SK-N-SH (cell line): ENCODE measurements at places on chromosomes 5 and 9. TPM values are rescaled to one million over a fixed set of nuclear protein-coding genes. Genes with fewer than 3 reads are reported as not detected.

The ELAVL2 gene
- 0.15 and 0.28 TPM in 2 replicates for polyA plus RNA-seq

The ACSL6 gene
- polyA plus RNA-seq = 0.29 and 0.46 TPM in 2 replicates

The OR1Q1 gene
- 0.10 and 0.29 TPM in 2 replicates for polyA plus RNA-seq

The VDAC1 gene
- polyA plus RNA-seq = 155 and 166 TPM in 2 replicates

The TUSC1 gene
- 8.8 and 9.1 TPM in 2 replicates for polyA plus RNA-seq

The MEIKIN gene
- not detected in 2 replicates for polyA plus RNA-seq

The RORB gene
- polyA plus RNA-seq = 0.13 and 0.47 TPM in 2 replicates

- no peak for DNase-seq
Measured at GRCh38 chr5:155689406-155689805, 637.6 kb upstream of the SGCD start.

GRCh38 chr5:88606626-88607025, 276.4 kb downstream of the MEF2C start:
- DNase-seq = no peak

- no peak for DNase-seq
Measured at GRCh38 chr5:137867664-137868063, at the start of gene MYOT. MYOT (plus strand) TSS chr5:137867860; CDS start chr5:137870652, 2,792 bp downstream.

GRCh38 chr5:154714266-154714986, 40.8 kb upstream of the LARP1 start:
- DNase-seq = no peak

- no peak for DNase-seq
Measured at GRCh38 chr5:175724314-175725275, 66.7 kb downstream of the HRH2 start.

GRCh38 chr9:68443624-68444023, 87.2 kb downstream of the PGM5 start:
- no peak for DNase-seq

DNA sequence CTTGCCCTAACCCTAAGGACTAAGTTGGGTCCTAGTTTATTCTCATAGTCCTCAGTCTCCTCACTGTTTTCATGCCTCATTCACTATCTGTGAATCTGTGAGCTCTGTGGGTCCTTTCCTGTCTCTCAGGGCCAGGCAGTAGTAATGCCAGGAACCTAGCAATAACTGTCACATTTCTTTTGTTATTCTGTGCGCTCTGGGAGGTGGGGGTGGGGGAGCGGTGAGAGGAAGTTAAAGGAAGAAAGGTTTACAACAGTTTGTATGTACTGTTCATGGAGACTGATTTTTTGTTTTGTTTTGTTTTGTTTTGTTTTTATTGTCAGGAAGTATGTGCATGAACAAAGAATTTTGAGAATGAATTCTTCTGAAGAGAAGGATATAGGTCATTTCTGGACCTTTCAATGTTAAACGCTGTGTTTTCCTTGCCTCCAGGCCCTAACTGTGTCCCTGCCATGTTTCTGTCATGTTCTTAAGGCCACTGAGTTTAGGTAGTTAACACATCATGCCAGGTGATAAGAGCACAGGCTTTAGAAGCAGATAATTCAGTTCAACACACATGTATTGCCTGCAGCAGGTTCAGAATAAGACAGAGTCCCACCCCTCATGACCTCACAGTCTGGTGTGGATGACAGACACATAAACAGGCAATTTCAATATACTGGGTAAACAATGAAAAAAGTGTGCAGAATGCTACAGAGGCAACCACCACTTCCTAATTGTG, 13.3 kb upstream of the FEM1C start:
- DNase-seq = no peak

- no peak for DNase-seq
Measured at GRCh38 chr9:18360005-18360404, 113.9 kb upstream of the ADAMTSL1 start.

DNA sequence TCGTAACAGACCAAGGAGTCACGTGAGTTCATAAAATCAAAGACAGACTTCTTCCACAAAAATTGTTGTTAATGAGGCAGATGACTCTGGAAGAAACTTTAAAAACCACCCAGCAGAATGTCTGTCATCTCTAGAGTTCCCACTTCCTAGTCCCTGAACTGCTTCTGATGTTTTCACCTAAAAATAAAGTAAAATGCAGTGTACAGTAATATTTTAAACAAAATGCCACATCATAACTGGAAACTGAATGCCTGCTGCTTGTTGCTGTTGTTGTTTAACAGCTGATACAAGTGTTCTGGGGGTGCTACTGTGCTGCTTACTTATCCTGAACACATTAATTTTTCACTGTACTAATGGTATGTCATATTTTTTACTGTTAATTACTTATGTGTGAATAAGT, 577.2 kb downstream of the MTRR start:
- DNase-seq = no peak

GRCh38 chr9:101197026-101197425, 168.5 kb downstream of the PLPPR1 start:
- no peak for DNase-seq

DNA sequence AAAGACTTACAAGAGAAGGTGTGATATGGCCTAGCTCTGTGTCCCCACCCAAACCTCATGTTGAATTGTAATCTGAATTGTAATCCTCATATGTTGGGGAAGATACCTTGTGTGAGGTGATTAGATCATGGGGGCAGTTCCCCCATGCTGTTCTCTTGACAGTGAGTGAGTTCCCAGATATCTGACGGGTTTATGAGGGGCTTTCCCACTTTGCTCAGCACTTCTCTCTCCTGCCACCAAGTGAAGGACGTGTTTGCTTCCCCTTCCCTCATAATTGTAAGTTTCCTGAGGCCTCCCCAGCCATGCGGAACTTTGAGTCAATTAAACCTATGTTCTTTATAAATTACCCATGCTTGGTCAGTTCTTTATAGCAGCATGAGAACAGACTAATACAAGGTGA, 49.0 kb downstream of the CDO1 start:
- no peak for DNase-seq

- DNase-seq = no peak
Measured at GRCh38 chr5:178301641-178302040, 69.0 kb upstream of the PHYKPL start.

DNA sequence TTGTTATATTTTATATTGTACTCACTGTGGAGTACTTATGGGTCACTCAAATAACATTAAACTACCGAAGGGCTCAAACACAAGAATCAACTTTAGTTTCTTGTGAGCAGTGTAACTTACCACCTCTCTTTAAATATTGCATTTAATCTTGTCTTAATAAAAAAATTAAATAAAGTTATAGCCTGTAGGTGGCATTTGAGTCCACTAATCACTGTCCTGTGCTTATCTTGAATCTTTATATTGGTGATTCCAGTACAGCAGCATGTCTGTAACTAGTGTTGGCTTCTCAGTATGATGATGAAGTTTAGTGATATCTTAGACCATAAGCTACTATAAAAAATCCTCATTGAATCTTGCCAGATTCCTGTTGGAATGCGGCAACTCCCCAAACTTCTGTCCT, 313.8 kb downstream of the FAM170A start:
- no peak for DNase-seq

GRCh38 chr5:139744471-139745131, 51.0 kb upstream of the PSD2 start:
- DNase-seq = no peak

- no peak for DNase-seq
Measured at GRCh38 chr5:68444048-68444447, 228.5 kb downstream of the PIK3R1 start.

DNA sequence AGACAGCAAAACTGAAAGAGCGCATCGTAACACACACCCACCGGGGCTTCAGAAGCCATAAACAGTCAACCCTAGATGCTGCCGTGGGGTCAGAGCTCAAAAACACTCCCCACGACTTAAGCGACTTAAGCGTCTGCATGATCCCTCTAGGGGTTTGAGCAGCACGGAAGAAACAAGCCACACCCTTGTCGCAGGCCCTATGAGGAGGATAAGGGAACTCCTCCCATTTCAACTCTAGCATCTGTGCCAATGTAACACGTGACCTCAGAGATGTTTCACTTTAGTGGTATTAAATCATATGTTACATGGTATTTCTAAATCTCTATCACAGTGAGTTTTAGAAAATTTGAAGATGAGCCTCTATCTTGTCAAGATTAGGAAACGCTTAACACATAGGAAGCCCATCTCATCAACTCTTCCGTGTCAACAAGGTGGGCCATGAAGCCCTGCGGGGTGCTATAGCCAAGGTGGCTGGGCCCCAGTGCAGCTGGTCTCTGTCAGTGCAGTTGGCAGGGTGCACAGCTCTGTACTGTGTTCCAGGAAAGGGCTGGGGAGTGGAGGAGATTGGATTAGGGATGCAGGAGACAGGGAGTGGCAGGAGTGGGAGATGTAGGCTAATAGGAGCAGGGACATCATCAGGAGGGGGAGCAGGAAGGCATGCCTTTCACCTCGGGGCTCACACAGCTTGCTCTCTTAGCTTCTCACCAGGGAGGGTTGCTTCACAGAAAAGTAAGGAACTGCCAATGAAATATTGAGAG, 33.1 kb downstream of the ZCCHC9 start:
- no peak for DNase-seq

DNA sequence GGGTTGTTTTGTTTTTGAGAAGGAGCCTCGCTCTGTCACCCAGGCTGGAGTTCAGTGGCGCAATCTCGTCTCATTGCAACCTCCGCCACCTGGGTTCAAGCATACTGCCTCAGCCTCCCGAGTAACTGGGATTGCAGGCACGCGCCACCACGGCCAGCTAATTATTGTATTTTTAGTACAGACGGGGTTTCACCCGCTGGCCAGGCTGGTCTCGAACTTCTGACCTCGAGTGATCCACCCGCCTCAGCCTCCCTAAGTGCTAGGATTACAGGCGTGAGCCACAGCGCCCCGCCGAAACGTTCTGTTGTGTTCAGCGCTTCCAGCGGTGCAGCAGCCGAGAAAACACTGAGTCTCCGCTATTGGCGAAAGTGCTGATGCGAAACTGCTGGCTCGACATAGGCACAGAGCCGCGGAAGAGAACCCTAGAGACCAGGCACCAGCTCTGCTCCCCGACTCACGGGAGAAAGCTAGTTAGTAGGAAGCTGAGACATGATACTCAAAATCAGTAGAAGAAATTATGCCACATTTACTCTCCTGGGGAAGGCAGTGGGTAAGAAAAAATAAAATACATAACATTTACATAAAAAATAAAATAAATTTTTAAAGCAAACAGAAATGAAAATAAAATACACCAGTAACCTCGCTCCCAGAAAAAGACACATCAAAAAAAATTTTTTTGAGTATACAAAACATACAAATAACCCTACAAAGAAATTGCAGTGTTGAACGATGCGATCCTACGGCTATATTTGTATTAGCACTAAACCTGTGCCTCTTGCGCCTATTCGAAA, 31.6 kb downstream of the ANXA2R start:
- DNase-seq = peak; percentile 73

DNA sequence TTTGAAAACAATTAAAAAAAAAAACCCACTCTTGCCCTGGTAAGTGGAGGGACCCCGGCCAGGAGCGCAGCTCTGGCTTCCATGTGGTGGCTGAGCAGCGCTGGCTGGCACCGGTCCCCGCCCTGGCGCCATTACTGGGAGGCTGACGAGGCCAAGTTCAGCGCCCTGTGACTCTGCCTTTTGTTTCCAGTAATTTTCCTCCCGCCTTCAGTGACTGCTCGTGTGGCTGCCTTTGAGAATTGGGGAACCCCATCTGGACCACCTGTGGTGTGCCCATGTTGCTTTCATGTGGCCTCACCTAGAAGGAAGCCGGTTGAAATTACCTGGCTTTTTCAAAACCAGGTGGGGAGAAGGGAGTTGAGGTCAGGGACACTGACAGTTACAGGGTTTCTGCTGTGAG, 136.1 kb downstream of the GAPVD1 start:
- DNase-seq = no peak

DNA sequence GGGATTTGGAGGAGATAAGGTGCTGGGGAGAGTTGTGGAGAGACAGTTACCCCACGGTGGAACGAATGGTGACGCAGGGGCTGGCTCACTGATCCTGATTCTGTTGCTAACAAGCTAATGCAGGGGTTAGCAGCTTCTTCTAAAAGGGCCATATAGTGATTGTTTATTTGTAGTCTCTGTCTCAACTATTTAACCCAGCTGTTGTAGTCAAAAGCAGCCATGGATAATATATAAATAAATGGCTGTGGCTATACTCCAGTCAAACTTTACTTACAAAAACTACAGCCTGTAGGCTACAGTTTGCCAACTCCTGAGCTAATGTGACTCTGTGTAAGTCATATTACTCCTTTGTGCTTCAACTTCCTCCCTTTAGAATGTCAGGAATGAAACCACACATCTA, 21.8 kb downstream of the STOM start:
- DNase-seq = no peak

GRCh38 chr9:93174976-93175375, 9.0 kb upstream of the WNK2 start:
- DNase-seq = no peak

DNA sequence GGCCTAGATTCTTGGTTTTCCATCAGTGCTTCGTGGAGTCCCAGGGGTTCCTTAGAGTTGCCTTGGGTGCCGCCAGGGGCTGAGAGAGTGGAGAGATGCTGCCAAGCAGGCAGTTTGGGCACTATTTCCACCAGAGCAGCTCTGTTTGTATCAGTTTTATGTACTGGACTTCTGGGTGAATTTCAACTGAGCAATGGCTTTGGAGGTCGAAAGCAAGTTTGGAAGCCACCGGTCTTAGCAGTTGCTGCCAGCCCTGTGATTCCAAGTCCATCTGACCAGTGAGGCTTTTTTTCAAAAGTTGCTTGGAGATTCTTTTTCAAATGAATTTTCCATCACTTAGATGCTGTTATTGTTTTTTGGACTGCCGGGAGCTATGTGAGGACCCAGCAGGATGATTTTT, 68.5 kb downstream of the ANGPTL2 start:
- DNase-seq = no peak
